ENCODE measurements at places on chromosomes 5 and 9.

DNA sequence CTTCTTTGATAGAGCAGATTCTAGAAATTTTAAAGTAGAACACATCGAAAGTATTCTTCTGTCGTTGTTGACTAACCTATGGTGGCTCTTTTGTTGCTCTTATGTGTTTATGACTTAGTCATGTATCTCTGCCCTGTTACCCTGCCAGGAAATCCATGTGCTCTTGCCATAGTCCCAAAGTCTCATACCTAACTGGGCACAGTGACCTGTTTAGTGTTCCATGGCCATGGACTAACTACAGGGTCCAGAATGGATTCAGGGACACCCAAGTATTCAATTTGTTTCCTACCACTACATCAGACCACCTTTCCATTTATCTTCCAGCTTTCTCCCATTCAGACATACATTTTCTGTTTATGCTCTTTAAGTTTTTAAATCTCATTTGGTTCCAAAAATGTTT, 18.0 kb downstream of the SLC44A1 start:
- no peak for DNase-seq

DNA sequence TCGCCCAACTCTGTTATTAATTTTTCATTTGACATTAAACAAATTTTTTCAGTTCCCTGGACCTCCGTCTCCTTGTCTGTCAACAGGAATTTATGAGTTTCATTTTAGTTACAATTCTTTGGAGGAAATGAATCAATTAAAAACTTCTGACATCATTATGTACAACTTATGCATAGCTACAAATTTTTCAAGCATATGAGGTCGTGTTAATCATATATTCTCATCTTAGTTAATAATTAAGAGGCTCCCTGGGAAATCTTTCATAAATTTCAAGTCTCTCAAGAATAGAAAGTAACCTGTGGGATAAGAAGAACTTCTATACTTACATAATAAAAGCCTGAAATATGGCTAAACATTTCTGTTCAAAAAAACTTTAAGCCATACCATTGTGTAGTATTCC, 3.4 kb downstream of the UGT3A1 start:
- DNase-seq: no peak

- no peak for DNase-seq
These were observed 49.8 kb upstream of the FCN1 start for GRCh38 chr9:134967547-134967930.

- no peak for DNase-seq
These were observed 108.3 kb upstream of the PCA3 start for GRCh38 chr9:76655971-76656370.

DNA sequence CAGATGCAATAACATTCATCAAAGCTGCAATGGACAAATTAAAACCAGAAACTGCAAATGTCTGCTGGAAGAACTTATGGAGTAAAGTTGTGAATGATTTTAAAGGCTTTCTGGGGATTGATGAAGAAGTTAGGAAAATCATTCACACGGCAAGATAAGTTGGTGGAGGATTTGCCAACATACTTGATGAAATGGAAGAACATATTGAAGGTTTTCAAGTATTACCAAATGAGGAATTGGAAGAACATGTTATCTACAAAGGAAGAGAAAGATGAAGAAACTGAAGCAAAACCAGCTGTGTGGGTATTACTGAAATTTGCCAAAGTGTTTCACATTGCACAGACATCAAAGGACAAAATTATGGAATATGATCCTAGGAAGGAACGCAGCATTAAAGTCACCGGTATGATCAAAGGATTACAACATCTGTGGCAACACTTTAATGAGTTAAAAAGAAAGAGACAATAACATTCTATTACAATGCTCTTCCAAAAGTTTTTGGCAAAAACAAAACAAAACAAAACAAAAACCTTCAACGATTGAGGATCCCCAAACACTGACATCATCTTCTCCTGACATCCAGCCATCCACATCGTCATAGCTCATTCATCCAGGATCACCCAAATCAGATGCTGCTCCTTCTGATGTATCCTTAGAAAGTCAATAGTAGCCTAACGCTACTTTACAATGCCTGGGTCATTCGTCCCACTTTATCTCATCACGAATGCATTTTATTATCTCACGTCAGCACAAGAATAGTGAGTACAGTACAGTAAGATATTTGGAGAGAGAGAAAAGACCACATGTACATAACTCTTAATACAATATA, 61.3 kb upstream of the SMC5 start:
- no peak for DNase-seq

DNA sequence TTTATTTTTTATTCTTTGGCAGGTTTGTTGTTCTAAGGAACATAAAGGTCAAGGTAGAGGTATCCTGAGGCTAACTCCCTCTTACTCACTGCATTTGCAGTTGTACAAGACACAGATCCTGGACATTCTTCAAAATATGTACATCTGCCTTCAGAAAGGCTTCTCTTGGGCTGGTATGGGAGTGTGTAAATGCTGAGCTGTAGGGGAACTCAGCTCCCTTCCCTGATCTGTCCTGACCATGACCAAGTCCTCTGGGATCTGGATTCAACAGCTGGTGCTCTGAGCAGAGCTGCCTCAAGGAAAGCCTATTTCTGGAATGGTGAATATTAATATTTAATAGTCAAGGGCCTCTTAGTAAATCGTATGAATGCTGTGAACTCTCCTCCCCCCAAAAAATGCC, 117.4 kb downstream of the PRKACG start:
- no peak for DNase-seq

GRCh38 chr5:17735761-17736160, 101.5 kb downstream of the TAF11L14 start:
- no peak for DNase-seq

Data from GM12865 (cell line).